ENCODE measurements at places on chromosomes 13 and 19. TPM values are rescaled to one million over a fixed set of nuclear protein-coding genes. Genes with fewer than 3 reads are reported as not detected.

Gene MED25
- total RNA-seq = 17.6 TPM

Gene CCL25
- total RNA-seq = not detected

Gene PSG11
- not detected for total RNA-seq

Gene HCST
- 0.22 TPM for total RNA-seq

Gene NRTN
- not detected for total RNA-seq

Gene ZNF541
- 0.12 TPM for total RNA-seq

Gene KLK4
- not detected for total RNA-seq

Gene LILRB1
- not detected for total RNA-seq

Gene RYR1
- 0.11 TPM for total RNA-seq

Measured in uterine smooth muscle cell (primary cell).